ENCODE measurements at places on chromosomes 7 and 10.

DNA sequence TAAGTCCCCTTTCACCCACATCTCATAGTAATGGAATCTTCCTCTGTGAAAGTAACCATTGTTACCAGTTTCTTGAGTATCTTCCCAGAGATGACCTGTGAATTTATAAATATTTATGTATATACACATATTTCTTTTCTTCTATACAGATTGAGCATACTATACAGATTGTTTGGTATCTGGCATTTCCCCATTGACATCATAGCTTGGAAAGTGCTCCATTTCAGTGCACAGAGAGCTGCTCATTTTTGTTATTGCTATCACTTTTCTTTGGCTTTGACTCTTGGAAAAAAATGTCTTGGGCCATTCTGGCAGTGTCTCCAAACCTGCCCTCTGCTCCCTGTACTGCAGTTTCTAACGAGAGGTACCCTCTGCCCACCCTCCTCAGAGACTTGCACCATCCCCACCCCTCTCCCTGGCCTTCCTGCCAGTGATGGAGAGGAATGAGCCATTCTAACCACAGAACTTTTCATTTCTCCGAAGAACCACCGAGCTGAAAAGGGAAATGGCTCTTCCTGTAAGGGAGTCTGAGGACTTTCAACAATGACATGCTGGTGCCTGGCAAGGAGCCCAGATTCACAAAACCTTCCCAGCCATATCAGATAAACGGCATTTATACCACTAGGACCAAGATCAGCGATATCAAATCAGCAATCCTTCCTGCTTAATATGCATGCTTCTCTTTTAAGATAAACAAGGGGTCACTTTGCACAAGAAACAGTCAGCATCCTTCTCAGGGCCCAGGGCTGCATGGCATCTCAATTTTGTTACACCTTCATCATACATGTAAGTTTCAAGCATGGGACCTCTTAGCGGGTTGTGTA is 19.7 kb upstream of the CCSER2 start:
- peak; percentile 41 for ATAC-seq

- ATAC-seq = no peak
Measured at GRCh38 chr7:120780938-120781337, 77.0 kb downstream of the TSPAN12 start.

DNA sequence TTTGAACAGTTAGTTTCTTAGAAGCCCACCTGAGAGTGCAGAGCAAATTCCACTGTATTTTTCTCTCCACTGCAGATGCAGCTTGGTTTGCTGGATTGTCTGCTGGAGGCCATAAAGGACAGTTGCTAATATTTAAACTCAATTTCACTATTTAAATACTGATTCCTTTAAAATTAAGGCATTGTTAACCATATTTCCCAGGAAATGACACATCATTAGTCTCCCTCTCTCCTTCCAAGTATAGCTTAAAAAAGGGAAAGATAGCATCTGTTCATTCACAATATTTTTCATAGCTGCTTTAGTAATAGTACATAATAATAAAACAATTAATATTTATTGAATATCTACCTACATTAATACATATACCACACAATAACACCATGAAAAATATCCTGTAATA is 252.9 kb downstream of the HGF start:
- no peak for ATAC-seq

DNA sequence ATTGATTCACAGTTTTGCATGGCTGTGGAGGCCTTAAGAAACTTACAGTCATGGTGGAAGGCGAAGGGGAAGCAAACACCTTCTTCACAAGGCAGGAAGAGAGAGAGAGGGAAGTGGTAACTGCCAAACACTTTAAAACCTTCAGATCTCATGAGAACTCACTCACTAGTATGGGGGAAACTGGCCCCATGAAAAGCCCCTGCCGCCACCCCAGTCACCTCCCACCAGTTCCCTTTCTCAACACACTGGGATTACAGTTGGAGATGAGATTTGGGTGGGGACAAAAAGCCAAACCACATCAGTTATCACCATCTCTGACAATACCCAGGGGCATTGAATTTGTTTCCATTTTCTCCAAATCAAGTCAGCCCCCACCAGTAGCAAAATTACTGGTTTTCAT is 740.4 kb downstream of the GATA3 start:
- ATAC-seq = no peak

DNA sequence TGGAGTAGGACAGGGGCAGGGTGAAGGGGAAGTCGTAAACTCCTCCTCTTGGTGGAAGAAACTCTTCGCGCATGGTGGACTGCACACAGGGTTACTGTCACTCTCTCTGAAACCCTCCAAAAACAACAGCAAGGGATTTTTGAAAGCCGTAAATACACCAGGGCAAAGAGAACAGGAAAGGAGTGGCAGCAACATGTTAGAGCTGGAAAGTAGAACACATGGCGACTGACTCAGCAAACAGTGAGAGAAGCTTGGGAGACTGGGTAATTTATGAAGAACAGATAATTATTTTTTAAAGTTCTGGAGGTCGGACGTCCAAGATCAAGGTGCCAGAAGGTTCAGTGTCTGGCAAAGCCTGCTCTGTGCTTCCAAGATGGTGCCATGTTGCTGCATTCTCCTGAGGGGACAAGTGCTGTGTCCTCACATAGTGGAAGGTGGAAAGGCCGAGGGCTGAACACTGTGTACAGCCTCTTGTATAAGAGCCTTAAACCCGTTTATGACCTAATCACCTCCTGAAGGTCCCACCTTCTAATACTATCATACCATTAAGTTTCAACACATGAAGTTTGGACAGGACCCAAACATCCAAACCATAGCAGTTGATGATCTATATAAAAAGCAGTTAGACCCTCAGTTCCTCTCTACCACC is 22.5 kb upstream of the C10orf53 start:
- no peak for ATAC-seq
